ENCODE measurements at places on chromosomes 16 and 17.

DNA sequence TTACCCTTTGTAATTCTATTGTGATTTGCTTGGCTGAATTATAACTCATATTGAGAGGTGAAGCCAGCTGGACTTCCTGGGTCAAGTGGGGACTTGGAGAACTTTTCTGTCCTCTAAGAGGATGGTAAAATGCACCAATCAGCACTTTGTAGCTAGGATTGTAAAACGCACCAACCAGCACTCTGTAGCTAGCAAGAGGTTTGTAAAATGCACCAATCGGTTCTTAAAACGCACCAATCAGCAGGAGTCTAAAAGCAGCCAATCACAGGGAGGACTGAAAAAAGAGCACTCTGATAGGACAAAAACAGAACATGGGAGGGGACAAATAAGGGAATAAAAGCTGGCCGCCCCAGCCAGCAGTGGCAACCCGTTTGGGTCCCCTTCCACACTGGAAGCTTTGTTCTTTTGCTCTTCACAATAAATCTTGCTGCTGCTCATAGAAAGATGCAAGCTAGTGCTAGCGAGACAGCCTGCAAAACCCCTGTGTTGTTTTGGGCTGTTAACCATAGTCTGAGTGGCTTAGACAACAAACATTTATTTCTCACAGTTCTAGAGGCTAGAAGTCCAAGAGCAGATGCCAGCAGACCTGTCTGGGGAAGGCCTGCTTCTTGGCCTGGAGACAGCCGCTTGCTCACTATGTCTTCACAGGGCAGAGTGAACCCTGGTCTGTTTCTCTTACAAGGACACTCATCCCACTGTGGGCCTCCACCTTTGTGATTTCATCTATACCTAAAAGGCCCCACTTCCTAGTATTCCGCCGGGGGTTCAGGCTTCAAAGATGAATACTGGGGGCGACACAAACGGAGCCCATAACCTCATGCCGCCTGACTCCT lies 39.0 kb upstream of the CRISPLD2 start:
- no peak for DNase-seq

- DNase-seq = no peak
Observed at GRCh38 chr17:43967251-43967875, 13.6 kb upstream of the PYY start.

- DNase-seq = no peak
Observed at GRCh38 chr17:39929646-39930407, 2.3 kb downstream of the LRRC3C start.

- peak; percentile 9 for DNase-seq
Observed at GRCh38 chr16:70018254-70018653, 67.1 kb downstream of the CLEC18A start.

DNA sequence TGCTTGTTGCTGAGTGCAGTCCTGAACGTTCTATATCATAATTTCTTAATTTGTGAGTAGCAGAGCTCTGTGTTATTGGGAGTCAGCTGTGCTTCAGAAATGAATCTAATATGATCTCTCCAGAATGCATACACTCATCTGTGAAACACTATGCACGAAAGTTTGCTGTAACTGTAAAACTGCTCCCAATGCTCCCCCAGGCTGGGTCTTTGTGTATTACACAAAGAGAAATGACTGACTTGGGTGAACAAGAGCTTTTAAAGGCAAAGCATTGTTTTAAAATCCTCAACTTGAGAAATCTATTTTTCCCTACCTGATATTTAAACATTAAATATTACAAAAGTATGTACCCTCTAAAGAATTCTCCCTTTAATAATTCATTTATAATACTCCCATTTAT lies 636.7 kb upstream of the KIF2B start:
- DNase-seq = no peak

DNA sequence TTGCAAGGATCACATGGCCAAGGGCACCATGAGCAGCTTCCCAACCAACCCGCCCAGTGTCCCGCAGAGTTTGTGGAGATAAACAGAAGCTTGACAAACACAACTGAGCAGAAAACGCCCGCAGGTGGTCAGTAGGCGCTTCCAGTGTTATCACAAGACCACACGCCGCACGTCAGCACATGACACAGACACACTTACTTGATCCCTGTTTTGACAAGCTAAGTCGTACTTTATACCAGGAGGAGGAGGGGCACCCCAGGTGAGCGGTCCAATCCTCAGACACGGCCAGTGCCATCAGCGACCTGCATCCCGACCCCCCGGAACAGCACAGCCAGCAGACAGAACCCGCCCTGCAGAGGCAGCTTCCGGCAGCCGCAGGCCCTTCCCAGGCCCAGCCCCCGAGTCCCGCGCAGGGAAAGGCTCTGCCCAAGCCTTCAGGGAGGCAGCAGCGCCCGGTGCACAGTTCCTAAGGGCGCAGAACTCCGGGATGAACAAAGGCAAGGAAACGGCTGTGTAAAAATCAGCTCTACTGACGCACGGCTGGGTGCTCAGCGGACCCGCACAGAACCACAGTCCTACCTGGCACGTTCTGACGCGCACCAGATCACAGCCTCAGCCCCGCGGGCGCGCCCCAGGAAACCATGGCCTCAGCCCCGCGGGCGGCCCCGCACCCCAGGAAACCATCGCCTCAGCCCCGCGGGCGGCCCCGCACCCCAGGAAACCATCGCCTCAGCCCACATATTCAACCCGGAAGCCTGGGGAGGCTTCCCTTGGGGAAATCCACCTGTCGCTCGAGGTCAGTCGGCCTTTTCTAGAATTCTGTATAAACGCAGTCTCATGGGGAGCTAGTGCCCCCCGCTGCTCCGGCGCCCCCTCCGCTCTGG lies 27.8 kb downstream of the AXIN1 start:
- peak; percentile 41 for DNase-seq

DNA sequence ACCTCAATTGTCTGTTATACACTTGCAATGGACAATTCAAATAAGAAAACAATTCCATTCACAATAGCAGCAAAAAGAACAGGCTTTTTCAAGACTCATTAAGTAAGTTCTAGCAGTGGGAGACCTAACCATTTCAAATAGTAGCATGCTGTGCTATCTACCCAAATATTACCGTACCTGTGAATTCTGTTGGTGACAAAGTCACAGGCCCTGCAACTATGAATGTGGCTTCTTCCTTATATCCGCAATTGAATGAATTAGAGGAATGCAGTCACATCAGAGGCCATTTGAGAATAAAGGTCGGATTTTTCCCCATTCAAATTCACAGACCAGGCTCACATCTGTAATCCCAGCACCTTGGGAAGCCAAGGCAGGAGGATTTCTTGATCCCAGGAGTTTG lies 800 bp upstream of the NME4 start:
- no peak for DNase-seq

- no peak for DNase-seq
Observed at GRCh38 chr17:31918701-31919128, 17.2 kb upstream of the UTP6 start.

GRCh38 chr17:61280338-61280737 lies 119.3 kb upstream of the TBX2 start:
- no peak for DNase-seq

DNA sequence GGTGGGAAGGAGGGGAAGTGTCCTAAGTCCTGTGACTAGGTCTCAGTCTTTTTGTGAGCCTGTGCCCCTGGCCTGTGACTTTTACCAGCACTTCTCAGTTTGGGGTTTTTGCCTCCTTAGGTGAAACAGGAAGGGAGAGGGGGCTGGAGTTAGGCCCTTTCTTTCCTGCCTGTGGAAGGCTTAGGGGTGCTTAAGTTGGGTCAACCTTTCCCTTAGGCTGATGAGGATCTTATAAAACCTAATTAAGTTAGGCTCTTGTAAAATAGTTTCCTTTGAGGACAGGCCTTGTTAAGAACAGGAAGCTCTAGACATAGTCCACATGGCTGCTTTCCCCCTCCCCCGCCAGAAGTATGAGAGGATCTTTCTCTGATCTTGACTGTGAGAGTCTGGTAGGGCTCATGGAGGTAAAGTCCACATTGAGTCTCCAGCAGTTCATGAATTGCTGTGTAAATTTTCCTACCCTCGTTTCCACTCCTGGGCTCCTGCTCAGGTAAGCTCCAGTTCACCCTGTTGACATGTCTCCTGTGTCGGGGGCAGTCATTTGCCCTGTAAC lies 17.0 kb upstream of the DNASE1 start:
- DNase-seq = peak; percentile 3

GRCh38 chr17:31511195-31511578 lies 119.7 kb downstream of the RAB11FIP4 start:
- no peak for DNase-seq

GRCh38 chr17:76683011-76683755 lies 27.6 kb downstream of the MXRA7 start:
- no peak for DNase-seq

DNA sequence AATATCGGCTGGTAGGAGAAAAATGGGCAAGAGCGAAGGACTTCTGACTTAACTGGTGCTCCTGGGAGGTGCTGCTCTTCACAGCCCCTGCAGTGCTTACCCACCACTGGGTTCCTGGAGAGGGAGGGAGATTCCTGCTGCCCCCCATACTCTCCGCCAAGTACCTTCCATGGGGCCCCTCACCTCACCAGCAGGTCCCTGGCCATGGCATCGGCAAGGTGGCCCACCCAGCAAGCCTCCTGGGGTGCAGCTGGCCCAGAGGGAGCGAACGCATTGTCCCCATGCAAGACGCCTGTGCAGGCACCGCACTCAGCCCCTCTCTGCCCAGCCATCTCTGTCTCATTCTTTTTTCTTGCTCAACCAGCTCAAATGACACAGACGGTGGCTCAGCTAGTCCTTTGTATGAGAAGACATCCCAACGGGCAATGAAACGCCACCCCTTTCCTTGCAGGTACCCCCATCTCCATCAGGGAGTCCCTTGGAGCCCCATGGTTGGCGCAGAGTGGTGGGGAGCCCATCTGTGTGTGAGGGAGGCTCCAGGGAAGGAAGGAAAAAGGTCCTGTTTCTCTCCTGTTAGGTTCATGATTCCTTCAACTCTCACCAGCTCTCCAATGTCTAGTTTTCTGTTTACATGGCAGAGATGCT lies 9.6 kb upstream of the ALDH3A1 start:
- DNase-seq = no peak

GRCh38 chr16:78421181-78421708 lies 321.8 kb downstream of the WWOX start:
- DNase-seq = no peak

- DNase-seq = no peak
Observed at GRCh38 chr16:83737729-83738354, 69.9 kb upstream of the HSBP1 start.

DNA sequence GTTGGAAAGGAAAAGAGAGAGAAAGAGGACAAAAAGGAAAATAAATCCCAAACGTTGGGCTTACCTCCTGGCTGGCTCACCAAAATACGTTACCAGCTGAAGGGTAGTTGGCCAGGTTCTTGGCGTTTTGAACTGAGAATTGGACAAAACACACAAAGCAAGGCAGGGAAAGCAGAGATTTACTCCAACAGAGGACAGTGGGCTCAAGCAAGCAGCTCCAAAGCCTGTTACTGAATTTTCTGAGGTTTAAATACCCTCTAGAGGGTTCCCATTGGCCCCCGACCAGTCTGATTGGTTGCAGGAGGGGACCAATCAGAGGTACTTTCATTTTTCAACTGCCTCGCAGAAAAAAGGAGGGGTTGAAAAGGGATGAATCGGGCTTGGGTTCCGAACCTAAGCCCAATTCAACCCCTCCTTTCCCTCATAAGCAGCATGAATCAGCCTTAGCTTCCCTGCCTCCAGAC lies 55.6 kb upstream of the ALOX12 start:
- no peak for DNase-seq

DNA sequence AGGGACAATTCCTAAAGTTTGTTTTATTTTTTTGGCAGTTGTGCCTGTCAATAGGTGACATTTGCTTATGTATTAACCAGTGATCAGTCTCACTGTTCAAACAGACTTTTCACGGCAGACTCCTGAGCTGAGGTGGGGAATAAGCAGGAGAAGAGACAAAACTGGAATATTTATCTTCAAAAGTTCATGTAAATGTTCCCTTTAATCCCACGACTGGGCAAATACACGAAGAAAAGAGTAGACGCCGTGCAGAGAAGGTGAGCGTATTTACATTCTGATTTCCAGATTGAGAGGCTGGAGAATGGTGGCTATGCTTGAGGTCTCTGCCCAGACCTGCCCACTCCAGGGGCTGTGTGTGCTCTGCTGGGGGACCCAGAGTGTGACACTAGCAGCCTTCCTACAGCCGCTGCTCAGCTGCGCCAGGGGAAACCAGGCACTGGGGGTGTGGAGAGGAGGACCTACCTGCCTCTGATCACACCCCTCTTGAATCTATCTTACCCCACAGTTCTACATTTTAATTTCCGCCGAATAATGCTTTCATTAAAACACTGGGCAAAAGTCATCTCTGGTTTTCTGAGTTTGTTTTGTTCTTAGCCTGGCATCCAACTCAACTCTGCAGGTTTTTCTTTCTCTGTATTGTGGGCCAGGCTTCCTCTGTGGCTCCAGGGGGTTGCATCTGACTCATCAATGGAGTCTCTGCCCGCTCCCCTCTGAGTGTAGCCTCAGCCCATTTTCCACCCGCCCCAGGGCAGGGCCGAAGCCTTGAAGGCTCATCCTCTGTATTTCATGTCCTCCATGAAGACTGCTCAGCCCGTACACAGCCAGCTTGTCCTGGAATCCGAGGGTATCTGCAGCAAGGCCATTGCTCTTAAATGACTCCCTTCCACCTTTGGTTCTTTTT lies 237.1 kb downstream of the NTN1 start:
- no peak for DNase-seq

DNA sequence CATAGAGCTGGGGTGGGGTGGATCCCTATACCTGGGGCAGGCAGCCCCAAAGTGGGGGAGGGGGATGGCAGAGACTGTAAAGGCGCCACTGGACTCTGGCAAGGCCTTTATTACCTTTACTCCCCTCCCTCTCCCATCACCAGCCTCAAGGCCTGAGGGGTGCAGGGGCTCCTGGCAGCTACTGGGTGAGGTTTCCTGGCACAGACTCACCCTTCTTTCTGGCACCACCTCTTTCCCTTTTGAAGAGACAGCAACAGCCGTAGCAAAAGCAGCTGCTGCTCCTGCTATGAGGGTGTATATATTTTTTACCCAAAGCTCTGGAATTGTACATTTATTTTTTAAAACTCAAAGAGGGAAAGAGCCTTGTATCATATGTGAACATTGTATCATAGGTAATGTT lies 17.6 kb downstream of the RAPGEFL1 start:
- DNase-seq = no peak

DNA sequence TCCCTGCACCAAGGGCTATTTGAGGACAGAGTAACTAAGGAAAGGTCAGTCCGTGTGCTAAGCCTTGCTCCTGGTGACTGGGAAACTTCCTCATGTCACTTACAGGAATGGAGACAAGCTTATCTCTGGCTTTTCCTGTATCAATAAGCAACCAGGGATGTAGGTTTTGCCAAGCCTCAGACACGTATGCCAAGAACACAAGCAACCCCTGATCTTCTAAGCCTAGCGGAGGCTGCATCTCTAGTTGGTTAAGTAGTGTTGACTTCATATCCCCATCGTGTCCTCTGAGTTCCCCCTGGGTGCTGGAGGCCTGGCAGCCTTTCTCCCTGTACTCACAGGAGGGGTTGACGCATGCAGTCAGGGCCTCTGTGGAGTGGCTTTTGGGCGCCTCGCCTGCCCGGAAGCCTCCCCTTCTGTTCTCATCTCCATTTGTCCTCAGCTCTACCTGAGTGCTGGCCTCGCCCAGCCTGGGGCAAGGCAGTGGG lies 1.4 kb upstream of the C1QTNF1 start:
- DNase-seq = no peak

DNA sequence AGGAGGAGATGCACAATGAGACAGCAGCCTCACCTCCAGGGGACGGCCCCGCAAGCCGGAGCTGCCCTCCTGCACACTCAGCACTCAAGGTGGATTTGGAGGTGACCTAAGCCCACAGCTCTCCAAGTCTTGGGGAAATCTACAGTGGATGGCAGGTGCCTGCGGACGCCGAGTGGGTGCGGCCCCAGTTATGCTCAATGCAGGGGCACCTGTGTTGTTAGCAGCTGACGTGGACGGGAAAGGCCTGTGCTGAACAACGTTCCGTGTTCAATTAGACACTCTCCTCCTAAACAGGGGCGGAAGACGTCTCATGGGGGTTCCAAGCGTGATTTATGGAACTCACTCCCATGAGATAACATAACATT lies 22.0 kb upstream of the METRNL start:
- DNase-seq = no peak
